ENCODE measurements at places on chromosomes 7 and 10.

DNA sequence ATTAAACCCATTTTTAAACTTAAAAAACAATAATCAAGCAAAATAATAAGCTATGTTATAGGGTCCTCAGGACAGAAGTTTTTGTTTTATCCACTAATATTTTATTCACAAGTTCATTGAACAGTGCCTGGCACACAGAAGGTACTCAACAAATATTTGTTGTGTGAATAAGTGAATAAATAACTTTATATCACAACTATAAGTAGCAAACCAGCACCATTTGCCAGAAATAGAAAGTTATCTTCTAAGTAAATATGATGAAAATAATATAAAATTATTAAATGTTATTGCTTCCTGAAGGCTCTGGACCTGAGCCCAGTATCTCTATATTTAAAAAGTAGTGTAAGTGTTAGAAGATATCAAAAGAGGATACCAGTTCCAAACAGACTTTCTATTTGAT is 29.1 kb upstream of the SEPTIN7 start:
- no peak for DNase-seq

GRCh38 chr10:931326-932318 is at the start of gene LARP4B:
Gene LARP4B, minus strand, starts transcription at chr10:931705. Its CDS starts 45,984 bp downstream, at chr10:885721.
- peak; percentile 97 for DNase-seq

GRCh38 chr10:15316871-15317464 is 54.1 kb downstream of the FAM171A1 start:
- no peak for DNase-seq

DNA sequence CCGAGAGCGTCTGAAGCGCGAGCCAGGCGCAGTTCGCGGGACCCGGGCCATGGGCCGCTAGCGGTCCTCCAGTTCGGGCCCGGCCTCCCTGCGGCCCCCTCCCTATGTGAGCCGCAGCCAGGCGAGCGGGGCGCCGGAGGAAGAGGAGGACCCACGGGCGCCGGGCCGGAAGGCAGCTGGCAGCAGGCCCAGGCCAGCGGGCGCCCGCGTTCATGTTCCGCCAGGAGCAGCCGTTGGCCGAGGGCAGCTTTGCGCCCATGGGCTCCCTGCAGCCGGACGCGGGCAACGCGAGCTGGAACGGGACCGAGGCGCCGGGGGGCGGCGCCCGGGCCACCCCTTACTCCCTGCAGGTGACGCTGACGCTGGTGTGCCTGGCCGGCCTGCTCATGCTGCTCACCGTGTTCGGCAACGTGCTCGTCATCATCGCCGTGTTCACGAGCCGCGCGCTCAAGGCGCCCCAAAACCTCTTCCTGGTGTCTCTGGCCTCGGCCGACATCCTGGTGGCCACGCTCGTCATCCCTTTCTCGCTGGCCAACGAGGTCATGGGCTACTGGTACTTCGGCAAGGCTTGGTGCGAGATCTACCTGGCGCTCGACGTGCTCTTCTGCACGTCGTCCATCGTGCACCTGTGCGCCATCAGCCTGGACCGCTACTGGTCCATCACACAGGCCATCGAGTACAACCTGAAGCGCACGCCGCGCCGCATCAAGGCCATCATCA is 1.1 kb downstream of the ADRA2A start:
- no peak for DNase-seq

GRCh38 chr7:6261699-6262098 is 10.7 kb downstream of the CYTH3 start:
- no peak for DNase-seq

DNA sequence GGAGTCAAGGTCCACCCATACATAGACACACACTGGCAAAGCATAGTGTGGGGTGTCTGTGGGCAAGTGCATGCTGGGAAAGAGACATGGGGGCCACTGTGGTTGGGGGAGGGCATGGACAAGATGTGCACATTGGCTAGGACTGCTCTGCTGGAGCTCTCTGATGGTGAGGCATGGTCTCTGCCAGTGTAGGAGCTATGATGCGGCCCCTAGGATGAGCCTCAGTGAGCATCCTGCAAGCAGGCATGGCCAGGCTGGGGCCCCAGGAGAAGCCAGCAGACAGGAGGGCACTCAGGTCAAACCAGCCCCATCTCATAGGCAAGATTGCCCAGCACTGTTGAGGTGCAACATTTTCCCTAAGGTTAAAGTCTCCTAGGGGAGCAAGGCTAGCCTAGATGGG is 489.4 kb downstream of the DNAJB9 start:
- DNase-seq: no peak

DNA sequence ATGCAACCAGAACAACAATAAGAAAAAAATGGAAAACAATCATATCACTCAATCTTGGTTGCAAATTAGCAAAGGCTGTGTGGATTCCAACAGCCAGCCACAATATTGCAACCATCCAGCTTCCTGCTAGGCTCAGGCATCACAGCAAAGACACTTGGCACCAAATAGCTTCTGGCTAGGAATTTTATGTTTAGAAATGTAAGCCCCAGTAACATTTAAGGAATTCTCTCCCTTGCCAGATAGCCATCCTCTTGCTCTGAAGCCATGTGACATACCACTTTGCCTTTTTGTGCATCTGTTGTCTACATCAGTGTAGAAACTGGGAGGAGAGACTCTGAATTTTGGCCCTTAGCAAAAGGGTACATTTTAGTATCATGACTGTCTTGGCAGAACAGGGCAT is 22.2 kb downstream of the MKX start:
- no peak for DNase-seq

DNA sequence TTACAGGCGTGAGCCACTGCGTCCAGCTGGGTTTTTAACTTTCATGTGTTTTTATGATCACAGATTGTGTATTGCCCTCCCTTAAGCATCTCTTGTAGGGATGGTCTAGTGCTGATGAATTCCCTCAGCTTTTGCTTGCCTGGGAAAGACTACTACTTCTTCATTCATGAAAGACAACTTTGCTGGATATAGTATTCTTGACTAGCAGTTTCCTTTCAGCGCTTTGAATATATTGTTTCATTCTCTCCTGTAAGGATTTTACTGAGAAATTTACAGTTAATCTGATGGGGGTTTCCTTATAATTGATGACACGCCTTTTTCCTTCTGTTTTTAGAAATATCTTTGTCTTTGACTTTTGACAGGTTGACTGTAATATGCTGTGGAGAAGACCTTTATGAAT is 33.2 kb downstream of the STK31 start:
- no peak for DNase-seq

DNA sequence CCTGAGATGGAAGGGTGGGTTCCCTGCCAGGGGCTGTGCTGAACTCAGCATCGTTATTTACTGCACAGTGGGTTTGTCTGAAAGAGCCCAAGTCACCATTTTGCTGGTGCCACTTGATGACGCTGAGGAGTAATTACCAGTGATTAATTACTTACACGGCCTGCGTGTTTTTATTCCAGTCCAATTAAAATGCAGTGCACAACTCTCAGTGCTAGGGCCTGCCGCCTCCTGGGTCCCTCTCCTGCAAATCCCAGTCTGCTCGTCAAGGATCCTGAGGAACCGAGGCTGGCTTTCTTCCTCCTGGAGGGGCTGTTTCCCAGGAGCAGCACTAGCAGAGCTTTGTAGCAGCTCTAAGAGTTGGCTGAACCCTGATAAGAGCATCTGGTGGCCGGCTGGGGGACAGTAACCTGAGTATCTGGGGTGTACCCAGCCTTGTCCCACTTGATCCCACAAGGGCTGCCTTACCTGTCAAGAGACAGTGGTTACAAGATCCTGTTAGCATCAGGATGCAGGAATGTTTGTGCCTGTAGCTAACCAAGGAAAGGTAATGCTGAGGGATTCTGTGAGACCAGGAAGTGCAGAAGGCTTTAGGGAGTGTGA is 45.1 kb upstream of the LRRC4 start:
- no peak for DNase-seq

DNA sequence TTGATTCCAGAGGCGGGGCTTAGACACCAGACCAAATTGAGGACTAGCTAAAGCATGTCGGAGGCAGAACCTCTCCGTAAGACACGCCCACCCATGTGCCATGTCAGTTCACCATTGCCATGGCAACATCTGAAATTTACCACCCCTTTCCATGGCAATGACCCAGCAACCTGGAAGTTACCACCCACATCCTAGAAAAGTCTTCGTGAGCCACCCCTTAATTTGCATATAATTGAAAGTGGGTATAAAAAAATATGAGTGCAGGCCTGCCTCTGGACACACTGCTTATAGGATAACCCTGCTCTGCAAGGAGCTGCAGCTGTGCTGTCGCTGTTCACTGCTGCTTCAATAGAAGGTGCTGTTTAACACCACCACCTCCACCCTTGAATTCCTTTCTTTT is 28.0 kb downstream of the TMEM270 start:
- DNase-seq: no peak
